ENCODE measurements at places on chromosomes 13 and 19. TPM values are rescaled to one million over a fixed set of nuclear protein-coding genes. Genes with fewer than 3 reads are reported as not detected.

PRSS57 gene
- total RNA-seq, result not detected

TPT1 gene
- 4,788 TPM for total RNA-seq

GJA3 gene
- not detected for total RNA-seq

WDR88 gene
- total RNA-seq, result not detected

AMER2 gene
- not detected for total RNA-seq

LSR gene
- 324 TPM for total RNA-seq

LGALS7B gene
- total RNA-seq, result not detected

ADGRE2 gene
- 4.3 TPM for total RNA-seq

Measured in left colon (tissue), 2 donors.